RWPE1 (cell line): ENCODE measurements at places on chromosomes 11 and 22.

DNA sequence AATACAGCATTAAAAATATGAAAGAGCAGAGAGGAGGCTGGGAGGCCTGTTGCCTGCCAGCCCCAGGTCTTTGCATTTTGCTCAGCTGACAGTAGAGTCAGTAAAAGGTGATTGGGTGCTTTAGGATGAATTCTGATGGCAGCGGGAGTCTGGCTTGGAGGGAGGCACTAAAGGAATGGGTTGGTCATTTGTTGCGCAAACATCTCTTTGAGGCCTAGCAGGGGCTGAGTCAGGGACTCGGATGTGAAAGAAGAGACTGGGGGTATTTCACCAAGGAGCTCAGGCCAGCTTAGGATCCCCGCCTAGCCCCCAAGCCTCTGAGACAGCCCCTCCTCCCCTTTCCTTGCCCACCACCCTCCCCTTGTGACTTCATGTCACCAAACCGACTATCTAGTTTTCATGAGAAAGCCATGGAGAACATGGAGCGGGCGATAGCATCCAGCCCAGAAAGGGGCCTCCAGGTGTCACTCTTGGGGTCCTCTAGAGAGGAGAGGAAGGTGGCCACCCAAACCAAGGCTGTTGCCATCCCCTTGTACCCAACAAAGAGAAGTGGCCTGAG lies 9.7 kb downstream of the DGKZ start:
- peak; percentile 77 for DNase-seq

DNA sequence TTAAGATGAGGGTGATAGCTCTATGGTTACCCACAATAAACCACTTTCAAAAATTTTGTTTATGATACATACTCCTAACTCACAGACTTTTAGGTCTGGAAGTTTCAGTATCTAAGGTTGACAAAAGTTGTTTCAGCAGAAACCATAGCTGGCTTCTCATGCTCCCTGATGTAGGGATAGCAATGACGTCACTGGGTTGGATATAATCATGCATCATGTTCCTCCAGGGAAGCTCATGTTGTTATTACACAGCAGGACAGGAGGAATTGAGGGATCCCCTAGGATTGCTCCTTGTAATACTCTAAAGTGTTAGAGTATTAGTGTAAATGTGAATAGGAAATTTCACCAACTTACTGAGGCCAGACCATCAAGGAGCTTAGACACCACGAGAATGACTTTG lies 23.6 kb downstream of the APOL3 start:
- no peak for DNase-seq

DNA sequence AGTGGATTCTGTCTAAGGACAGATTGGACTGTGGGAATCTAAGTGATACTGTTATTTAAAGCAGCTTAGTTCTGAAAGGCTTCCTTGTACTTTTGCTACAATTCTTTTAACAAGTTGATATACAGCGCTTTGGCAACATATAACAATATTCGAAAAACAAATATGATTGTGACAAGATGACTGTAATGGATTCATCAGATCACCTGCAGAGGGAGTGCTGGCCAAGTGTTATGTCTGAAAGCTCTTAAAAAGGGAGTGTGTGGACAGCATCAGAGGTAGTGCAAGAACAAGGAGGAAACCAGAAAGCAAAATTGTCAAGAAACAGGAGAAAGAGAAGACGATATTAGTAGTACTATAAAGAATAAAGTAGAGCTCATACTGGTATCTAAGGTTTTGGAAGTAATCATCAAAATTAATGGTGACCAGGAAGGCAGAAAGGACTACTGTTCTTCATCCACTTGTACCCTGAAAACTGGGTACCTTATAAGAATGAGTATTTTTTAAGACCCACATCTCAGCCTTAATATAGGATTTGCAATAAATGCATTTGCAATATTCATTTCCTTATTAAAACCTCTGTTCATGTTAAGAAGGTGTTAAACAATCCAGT lies 1112.0 kb upstream of the CCDC90B start:
- DNase-seq, result peak; percentile 4

GRCh38 chr11:42234451-42234951 lies 775.0 kb upstream of the LRRC4C start:
- no peak for DNase-seq

GRCh38 chr11:63767565-63768236 lies 874 bp downstream of the ZFTA start:
- peak; percentile 65 for DNase-seq

- peak; percentile 60 for DNase-seq
These were observed 12.6 kb upstream of the UPB1 start for GRCh38 chr22:24482575-24482974.

DNA sequence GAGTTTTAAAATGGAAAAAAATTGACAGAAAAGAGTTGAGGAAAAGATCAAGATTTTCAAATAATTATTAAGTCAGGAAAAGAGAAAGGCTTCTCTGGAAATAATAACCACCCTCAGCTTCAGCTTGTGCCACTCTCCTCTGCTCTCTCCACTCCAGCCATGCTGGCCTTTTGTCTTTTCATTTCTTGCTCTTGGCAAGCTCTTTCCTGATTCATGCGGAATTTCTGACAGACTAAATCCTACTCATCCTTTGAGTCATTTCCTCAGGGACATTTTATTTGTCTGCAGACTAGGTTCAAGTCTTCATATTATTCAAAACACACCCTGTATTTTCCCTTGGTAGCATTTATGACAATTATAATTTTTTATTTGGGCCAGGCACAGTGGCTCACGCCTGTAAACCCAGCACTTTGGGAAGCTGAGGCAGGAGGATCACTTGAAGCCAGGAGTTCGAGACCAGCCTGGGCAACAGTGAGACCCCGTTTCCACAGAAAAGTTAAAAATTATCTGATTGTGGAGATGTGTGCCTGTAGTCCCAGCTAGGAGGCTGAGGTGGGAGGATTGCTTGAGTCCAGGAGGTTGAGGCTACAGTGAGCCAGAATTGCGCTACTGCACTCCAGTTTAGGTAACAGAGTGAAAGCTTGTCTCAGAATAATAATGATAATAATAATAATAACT lies 7.8 kb upstream of the P4HA3 start:
- DNase-seq, result peak; percentile 59

GRCh38 chr11:68680541-68681231 lies 3.7 kb upstream of the GAL start:
- no peak for DNase-seq

DNA sequence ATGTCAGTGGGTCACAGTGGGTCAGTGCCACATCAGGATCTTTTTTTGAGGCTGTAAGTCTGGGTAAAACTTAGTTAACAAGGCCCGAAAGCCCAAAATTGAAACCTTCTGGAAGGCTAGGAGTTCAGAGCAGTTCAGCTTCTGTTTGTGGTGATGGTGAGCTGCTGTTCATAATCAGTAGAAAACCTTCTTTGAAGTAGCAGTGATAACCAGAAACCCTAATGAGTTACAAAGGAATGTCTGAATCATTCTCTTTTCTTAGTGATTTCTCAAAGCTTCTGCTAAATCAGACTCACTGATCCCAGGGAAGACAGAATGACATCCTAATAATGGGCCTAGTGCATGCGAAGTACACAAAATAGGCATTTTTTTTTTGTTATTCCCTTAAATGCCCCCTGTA lies 124.7 kb downstream of the PARVA start:
- no peak for DNase-seq

DNA sequence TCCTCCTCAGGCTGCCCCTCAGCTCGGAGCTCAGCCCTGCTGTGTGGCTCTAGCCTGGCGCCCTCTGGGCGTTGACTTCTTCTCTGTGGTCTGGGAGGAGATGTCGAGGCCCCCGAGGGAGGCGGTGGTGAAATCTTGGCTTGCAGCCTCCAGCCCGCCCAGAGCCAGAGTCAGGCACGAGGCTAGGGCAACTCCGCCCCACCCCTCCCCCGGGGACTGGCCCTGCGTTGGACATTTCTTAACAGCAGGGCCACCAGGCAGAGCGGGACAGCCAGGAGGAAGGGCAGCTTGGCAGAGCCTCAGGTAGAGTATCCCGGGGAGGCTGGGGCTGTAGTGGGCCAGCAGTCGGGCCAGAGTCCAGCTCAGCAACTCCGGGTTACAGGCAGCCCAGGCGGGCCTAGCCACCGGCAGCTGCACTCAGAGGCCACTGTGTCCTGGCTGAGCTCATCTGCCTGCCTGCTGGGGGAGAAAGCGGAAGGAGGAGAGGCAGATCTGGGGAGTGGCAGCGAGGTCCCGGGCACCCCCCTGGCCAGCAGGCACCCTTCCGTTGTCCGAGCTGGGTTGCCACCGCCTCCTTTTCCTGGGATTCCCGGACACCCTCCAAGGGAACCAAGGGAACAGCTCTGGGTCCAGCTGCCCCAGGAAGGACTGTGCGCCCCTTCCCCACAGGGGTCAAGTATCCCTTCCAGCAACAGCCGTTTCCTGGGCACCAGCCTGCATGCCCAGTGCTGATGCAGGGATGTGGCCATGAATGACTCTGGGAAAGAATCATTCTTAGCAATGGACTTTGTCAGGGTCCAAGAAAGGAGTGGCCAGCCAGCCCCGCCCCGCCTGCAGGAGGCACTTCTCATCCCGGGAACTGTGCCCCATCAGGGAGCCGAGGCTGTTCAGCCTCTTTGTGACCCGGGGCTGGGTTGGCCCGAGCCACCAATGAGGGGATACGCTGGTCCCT lies at the start of gene ALDH3B1:
Gene ALDH3B1, plus strand, starts transcription at position 238 of the 952 bp plus-strand sequence. CDS start 4,971 bp downstream, outside the sequence.
- DNase-seq, result peak; percentile 70

- DNase-seq, result no peak
These were observed 111.5 kb upstream of the RRM1 start for GRCh38 chr11:3983101-3983500.

GRCh38 chr22:20273758-20274181 lies 5.7 kb upstream of the RTN4R start:
- no peak for DNase-seq

DNA sequence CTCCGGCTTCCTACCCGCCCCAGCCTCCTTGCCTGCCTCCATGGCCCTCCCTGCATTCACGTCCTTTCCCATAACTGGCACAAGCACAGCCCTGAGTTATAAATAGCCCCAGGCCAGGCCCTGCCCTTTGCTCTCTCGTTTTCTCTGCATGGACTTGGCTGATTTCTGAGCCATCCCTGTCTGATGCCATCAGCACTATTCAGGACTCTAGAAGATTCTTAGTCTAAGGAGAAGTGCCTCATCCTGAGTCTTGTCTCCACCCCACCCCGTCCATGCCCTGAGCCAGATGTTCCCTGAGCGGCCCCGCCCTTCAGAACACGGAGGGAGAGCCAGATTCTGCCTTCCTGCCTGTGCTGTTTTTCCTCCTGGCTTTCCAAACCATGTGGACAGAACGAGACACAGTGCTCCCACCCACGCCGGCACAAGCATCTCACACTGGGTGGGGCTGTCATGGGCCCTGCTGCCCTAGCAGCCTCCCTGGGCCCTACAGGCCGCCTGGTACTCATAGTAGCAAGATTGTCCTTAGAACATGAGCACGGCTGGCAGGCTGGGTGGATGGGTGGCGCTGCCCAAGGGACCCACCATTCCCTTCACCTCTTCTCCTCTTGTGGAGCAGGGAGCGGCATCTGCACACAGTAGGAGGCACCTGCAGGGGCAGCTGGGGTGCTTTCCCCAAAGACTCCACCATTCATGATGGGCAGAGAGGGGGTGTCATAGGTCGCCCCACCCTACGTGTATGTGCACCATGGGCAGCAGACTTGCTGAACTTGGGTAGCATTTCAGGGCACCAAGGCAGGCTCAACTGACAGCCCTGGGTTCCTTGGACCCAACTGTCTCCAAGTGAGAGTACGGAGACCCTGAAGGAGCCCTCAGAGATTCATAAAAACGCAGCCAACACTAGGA lies 76.9 kb downstream of the BCR start:
- peak; percentile 31 for DNase-seq

DNA sequence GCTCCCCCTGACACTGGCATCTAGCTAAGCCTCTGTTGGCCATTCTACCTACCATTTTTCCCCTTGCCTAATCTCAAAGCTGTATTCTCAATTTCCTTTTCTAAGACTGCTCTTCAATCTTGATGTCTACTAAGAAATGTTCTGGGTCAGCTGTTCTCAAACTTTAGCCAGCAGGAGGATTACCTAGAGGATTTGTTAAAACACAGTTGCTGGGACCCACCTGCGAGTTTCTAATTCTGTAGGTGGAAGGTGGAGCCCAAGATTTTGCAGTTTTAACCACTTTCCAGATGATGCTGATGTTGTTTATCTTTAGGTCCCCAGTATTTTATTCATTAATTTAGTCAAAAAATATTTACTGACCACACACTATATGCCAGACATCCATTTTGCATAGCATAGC lies 9.3 kb upstream of the ARHGAP42 start:
- no peak for DNase-seq

DNA sequence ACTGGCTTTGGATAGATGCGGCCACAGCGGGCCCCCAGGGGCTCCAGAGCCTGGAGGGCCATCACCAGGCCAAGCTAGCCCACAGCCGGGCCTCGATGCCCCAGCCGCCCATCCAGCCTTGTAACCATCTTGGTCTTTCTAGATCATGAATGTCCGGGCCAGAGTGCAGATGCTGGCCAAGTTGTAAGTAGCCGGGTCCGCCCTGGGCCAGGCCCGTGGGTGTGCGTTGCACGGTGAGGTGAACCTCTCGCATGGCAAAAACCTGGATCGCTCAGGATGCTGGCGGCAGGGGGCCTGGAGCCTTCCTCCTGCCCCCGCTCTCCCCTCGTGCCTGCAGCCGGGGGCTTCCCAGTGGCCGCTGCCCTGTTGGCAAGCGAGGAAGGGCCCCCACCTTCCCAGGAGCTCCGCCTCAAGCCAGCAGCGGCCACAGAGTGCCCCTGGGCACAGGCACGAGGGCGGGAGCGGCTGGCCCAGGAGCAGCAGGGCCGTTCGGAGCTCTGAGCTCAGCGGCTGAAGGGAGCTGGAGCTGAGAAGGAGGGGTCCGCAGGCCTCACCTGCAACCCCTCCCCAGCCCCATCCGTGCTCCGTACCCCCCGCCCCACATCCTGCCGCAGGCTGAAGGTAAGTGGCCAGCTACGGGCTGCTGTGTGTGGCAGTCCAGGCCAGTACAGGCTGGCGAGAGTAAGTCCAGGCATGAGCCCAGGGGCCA lies 10.9 kb upstream of the MRPL23 start:
- no peak for DNase-seq

DNA sequence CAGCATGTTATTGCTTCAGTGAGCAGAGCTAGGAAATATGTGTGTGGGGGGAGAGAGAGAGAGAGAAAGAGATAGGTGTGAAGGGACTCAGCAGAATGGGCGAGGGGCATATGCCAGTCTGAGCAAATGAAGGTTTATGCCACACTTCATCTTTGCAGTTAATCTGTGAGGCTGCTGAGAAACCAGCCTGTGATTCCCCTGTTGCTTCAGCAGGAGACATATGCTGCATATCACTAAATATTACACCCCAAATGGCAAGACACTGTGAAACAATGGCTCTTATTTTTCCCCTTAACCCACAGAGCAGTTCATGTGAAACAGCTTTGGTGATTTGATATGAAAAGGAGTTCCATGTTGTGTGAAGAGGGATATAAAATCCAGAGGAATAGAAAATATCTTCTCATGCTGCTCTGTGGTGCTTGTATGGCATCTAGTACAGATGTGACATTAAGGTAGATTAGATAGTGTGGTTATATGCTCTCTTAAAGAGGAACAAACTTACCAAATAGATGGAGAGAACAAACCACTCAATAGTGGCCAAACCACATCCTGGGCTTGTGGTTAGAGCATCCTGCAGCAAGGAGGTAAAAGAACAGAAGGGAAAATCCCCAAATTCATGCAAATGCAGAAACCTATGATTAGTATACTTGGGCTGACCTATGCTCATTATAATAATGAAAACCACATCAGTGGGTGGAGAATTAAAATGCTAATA lies 864.2 kb downstream of the FAM181B start:
- DNase-seq, result no peak

GRCh38 chr11:66718320-66718971 lies 10.6 kb downstream of the SPTBN2 start:
- peak; percentile 33 for DNase-seq

- DNase-seq, result no peak
These were observed 385.0 kb upstream of the DDI1 start for GRCh38 chr11:103651341-103651998.

GRCh38 chr11:80182901-80183300 lies 742.1 kb upstream of the TENM4 start:
- no peak for DNase-seq

- DNase-seq, result peak; percentile 33
These were observed 29.6 kb downstream of the TMEM184B start for GRCh38 chr22:38243007-38243765.
